ENCODE measurements at places on chromosomes 2 and 18. TPM values are rescaled to one million over a fixed set of nuclear protein-coding genes. Genes with fewer than 3 reads are reported as not detected.

DNA sequence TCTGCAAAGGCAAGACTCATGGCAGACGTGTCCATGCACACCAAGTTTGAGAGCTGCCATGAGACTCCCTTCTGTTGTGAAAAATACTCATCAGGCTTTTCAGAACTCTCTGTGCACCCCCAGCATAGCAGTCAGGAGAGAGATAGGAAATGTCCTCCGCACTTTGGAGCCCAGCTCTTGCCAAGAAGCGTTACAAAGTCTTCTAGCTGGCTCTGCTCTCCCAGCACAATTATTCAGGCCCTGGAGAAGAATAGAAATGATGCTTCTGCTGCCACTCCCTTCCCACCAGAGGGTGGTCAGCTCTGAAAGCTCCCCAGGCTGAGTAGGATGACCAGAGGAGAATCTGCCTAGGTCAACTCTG, 594.4 kb upstream of the ID2 start:
- H3K27me3 ChIP-seq: no peaks in the 10 kb centered on the region
- no peak overlapping the region for H3K4me3 ChIP-seq
- H3K36me3 ChIP-seq: no peaks in the 10 kb centered on the region
- no peaks in the 10 kb centered on the region for H3K4me1 ChIP-seq
- no peak overlapping the region for H3K27ac ChIP-seq
- DNase-seq: no peak

DNA sequence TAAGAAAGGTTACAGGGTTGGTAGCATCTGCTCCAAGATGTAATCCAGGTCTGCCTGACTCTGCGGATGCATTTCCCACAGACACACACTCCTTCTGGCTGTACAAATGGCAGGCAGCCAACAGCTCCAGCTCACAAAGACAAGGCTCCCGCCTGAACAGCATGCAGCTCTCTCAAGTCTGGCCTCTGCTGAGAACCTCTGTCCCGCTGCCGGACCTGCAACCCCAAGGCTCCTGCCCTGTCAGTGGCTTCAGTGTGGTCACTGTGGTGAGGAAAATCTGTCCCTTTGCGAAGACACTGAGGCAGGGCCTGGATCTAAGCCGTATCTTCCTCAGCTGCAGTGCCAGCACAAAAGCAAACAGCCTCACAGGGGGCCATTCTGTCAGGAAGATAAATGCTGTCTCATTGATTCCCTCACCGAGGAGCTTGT, 469.3 kb upstream of the MEX3C start:
- H3K36me3 ChIP-seq: no peaks in the 10 kb centered on the region
- DNase-seq: peak; percentile 79
- peaks cover 3% of the 10 kb centered on the region for H3K4me1 ChIP-seq
- no peak overlapping the region for H3K4me3 ChIP-seq
- H3K27me3 ChIP-seq: no peaks in the 10 kb centered on the region
- no peak overlapping the region for H3K27ac ChIP-seq

- no peak for DNase-seq
- peak overlapping the region; percentile 11 for H3K27ac ChIP-seq
- H3K4me3 ChIP-seq: no peak overlapping the region
- H3K36me3 ChIP-seq: no peaks in the 10 kb centered on the region
- H3K4me1 ChIP-seq: peaks cover 43% of the 10 kb centered on the region
These were observed 119.8 kb downstream of the AGAP1 start for GRCh38 chr2:235613649-235614048.

DNA sequence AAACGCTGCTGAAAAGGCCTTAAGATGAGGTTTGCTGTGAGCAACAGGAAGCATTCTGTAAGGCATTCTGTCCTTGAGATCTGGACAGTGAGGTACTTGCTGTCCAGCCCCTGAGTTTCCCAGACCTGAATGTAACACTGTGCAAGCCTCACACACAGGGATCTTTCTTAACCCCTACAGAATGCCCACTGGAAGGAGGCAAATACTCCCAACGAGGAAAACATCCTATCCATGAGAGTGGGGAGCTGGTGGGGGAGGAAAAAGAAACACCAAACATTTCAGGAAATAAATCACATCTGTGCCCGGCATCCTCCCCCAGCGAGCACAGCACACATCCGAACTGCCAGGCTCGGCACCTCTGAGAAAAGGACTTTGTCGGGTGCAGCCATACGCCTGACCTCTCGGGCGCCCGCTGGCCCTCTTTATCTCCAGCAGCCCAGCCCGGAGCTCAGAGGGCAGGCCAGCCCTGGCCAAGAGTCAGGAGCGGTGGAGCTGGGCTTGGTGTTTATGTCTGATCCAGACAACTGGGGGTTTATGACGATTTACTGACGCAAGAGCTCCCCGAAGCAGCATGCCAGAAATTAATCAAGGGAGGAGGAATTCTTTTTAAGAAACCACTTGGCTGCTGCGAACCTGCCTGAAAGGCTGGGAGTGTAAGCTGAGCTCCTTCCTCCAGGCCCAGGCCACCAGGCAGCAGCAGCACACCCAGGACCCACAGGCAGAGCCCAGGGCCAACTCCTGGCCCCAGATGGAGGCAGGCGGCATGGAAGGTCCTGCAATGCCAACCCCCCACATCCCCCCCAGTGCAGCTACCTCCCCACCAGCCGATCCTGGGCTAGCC, 72.2 kb downstream of the HDAC4 start:
- peak; percentile 88 for DNase-seq
- no peaks in the 10 kb centered on the region for H3K36me3 ChIP-seq
- no peak overlapping the region for H3K4me3 ChIP-seq

DNA sequence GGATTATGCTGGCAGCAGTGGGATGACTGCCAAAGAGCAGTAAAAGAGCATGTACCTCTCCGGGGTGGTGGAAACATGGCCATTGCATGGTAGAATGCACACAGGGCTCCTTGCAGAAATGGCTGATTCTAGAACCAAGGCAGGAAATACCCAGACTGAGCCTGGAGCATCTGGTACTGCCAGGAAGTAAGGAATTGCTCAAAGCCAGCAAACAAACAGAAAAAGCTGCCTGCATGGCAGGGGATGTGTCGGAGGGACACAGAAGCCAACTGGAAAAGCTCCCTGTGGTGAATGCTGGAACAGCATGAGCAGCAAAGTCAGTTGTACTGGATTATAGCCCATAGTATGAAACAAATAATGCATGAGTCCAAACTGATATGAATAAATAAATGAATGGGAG, 78.0 kb upstream of the NFATC1 start:
- H3K27ac ChIP-seq: no peak overlapping the region
- no peak for DNase-seq
- no peaks in the 10 kb centered on the region for H3K4me1 ChIP-seq
- H3K4me3 ChIP-seq: no peak overlapping the region
- no peaks in the 10 kb centered on the region for H3K27me3 ChIP-seq

DNA sequence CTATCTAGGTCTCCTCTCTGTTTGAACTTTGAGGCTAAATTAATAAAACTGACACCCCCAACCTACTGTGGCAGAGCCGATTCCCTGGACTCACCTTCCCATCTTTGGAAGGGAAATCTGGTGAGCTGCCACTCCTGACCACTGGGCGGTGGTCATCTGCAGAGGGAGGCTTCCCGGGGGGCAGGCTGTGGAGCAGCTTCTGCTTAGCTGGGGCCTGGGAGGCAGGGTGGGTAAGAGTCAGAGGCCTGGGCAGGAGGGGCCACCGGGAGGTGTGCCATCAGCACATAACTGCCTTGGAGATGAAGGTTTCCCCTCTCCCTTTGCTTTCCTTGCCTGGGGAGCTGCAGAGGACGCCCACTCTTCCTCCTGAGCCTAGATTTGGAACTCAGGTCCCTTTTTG, 2.3 kb upstream of the NPPC start:
- DNase-seq: no peak
- H3K36me3 ChIP-seq: peaks cover 6% of the 10 kb centered on the region
- no peak overlapping the region for H3K4me3 ChIP-seq
- peaks cover 70% of the 10 kb centered on the region for H3K4me1 ChIP-seq
- no peak overlapping the region for H3K27ac ChIP-seq

GRCh38 chr2:27320958-27321543, 1.8 kb downstream of the MPV17 start:
- no peaks in the 10 kb centered on the region for H3K27me3 ChIP-seq
- H3K4me3 ChIP-seq: no peak overlapping the region
- no peak overlapping the region for H3K27ac ChIP-seq
- peaks cover 18% of the 10 kb centered on the region for H3K4me1 ChIP-seq

DNA sequence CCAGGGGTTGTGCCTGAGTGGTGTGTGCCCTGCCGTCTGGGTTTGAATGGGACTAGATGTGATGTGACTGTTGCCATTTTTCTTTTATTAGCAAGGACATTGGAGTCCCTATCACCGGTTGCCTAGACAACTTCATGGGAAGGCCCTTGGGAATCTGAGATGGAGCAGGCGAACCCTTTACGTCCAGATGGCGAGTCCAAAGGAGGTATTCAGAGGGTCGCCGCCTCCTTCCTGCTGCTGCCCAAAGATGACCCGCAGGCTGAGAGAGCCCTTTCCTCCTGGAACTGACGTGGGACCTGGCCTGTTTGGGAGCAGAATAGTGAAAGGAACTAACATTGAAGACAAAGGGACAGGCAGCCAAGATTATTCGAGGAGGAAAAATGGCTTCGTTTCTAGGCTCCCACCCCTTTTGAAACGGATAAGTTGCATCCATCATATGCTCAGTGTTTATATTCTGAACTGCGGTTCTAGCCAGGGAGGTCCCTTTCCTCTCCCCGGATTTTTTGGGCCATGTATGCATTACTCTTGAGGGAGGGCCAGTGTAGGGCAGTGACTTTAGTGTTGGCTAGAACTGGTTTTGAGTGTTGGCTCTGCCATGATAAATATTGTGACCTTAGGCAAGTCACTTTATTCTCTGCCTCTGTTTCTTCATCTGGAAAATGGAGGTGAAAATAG, 673 bp downstream of the CENPO start:
- peak overlapping the region; percentile 98 for H3K27ac ChIP-seq
- H3K4me3 ChIP-seq: peak overlapping the region; percentile 91
- peaks cover 6% of the 10 kb centered on the region for H3K4me1 ChIP-seq
- H3K36me3 ChIP-seq: peaks cover 19% of the 10 kb centered on the region
- peak; percentile 54 for DNase-seq

- no peak overlapping the region for H3K27ac ChIP-seq
- no peaks in the 10 kb centered on the region for H3K4me1 ChIP-seq
- no peaks in the 10 kb centered on the region for H3K36me3 ChIP-seq
- no peak for DNase-seq
These were observed 148.7 kb downstream of the CALCRL start for GRCh38 chr2:187299122-187299906.

DNA sequence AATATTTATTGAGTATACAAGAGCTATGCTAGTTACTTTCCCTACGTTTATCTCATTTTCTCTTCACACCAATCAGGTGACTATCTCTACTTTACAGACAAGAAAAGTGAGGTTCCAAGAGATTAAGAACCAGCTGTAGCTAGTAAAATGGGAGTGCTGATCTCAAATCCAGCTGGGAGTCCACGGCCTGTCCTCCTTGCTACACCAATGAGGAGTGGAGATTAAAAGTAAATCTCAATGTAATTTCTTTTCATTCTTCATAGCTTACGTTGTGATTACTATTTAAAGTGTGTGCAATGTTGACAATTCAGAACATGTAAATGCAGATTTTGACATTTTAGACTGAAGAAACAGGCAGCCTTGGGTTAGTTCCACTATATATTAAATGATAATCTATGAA, 53.9 kb upstream of the NRP2 start:
- peaks cover 2% of the 10 kb centered on the region for H3K4me1 ChIP-seq
- no peak for DNase-seq
- H3K27ac ChIP-seq: no peak overlapping the region
- no peak overlapping the region for H3K4me3 ChIP-seq

GRCh38 chr2:126838716-126838985, 60.0 kb upstream of the TEX51 start:
- H3K27me3 ChIP-seq: no peaks in the 10 kb centered on the region
- no peaks in the 10 kb centered on the region for H3K36me3 ChIP-seq
- no peak overlapping the region for H3K4me3 ChIP-seq
- no peak for DNase-seq
- peak overlapping the region; percentile 93 for H3K27ac ChIP-seq
- H3K4me1 ChIP-seq: peaks cover 44% of the 10 kb centered on the region

DNA sequence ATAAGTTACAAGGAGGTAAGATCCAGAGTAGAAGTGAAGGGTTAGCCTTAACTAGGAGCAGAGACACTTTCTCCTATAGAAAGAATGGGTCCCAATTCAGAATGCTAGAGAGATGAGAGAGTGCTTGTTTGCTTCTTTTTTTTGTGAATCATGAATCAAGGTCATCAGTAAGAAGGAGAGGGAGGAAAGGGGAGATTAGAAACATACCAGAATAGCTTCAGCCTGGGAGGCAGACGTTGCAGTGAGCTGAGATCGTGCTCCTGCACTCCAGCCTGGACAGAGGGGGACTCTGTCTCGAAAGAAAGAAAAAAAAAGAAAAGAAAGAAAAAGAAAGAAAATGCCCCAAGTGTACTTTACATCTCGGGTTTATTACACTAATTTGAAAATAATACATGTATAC, 55.8 kb upstream of the SLC35F5 start:
- DNase-seq: no peak
- no peak overlapping the region for H3K27ac ChIP-seq
- no peaks in the 10 kb centered on the region for H3K4me1 ChIP-seq
- no peaks in the 10 kb centered on the region for H3K36me3 ChIP-seq

DNA sequence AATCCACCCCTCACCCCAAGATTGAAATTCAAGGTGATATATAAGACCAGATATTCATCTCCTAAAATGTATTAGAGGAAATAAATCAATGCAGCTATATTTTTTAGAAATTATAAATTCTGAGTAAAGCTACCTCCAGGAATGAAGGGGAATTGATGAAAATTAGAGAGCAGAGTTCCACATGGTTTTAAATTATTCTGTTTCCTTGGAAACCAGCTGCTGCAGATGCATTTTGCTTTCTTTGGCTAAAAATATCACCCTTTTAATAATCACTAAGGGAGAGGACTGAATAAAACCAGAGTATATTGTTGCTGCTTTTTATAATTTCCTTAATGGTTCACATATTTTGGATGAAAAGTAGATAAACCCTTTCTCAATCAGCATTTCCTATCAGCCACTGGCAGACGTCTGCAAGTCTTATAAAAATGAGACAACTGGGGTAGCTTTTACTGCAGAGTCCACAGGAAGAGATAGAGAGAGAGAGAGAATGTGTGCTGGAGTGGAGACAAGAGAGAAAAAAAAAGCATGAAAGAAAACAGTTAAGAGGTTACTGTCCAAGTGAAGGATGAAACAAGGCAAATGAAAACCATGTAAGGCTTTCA, 2.0 kb downstream of the CSRNP3 start:
- H3K27me3 ChIP-seq: no peaks in the 10 kb centered on the region
- peak overlapping the region; percentile 45 for H3K27ac ChIP-seq
- H3K4me3 ChIP-seq: no peak overlapping the region
- peak; percentile 91 for DNase-seq
- no peaks in the 10 kb centered on the region for H3K36me3 ChIP-seq
- H3K4me1 ChIP-seq: no peaks in the 10 kb centered on the region

DNA sequence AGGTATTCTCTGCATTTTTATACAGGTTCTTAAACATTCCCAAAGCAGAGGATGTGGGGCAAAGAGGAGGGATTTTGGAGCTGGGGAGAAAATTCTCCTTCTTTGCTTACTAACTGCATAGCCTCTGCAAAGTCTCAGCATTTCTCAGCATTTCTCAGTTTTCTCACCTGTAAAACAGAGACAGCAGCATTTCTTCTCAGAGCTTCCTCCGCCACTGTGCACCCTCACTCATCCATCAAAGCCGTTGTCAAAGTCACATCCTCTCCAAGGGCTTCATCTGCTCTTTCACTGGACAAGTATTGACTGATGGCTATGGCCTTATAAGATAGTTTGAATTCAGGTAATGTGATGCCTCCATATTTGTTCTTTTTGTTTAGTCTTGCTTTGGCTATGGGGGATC, 17.4 kb downstream of the MYO7B start:
- H3K27ac ChIP-seq: no peak overlapping the region
- no peak overlapping the region for H3K4me3 ChIP-seq
- H3K27me3 ChIP-seq: no peaks in the 10 kb centered on the region
- no peaks in the 10 kb centered on the region for H3K36me3 ChIP-seq
- H3K4me1 ChIP-seq: no peaks in the 10 kb centered on the region
- no peak for DNase-seq

Gene SERPINB11
- not detected for polyA plus RNA-seq

Gene GALNT14
- polyA plus RNA-seq: 3.7 TPM
